ENCODE measurements at places on chromosomes 7 and 10. TPM values are rescaled to one million over a fixed set of nuclear protein-coding genes. Genes with fewer than 3 reads are reported as not detected.

Gene ARHGAP22
- 9.9 TPM for total RNA-seq

Gene ZP3
- total RNA-seq, result 23.4 TPM

Gene RTKN2
- total RNA-seq, result 7.9 TPM

Gene APBB1IP
- total RNA-seq, result 0.27 TPM

Gene SYCE1
- not detected for total RNA-seq

DNA sequence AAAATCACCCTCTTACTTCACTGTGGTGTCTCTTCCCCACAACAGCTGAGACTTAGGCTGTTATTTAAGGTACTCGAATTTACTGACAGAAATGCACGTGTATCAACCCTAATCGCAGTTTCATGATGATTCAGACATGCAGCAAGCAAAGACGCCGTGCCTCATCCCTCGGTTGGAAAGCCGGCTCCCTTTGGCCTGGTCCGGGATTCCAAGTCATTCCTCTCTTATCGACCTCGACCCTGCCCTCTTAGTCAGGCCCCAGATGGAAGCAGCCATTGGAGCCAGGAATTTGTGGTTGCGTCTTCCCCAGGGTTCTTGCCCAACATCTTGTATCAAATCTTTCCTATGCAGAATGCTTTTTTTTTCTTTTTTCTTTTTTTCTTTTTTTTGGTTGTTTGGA lies 229.5 kb downstream of the GATA3 start:
- DNase-seq, result no peak

DNA sequence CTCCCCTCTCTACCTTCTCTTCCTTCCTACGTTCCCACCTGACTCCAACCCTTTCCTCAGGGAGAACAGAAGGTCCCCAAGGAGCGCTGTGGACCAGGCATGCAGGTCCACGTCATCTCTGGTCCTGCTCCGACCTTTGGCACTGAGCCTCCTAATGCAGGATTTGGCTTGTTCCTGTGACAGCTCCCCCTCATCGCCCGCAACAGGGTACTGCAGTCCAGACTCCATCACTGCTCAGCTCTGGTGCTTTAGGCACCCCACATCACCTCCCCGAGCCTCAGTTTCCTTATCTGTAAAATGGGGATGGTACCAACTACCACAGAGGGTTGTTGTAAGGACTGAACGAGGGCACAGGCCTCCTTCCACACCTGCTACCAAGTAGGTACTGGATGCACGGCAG lies 54.6 kb downstream of the FHIP2A start:
- DNase-seq, result no peak

GRCh38 chr10:6347391-6347951 lies 144.7 kb downstream of the PFKFB3 start:
- no peak for DNase-seq

DNA sequence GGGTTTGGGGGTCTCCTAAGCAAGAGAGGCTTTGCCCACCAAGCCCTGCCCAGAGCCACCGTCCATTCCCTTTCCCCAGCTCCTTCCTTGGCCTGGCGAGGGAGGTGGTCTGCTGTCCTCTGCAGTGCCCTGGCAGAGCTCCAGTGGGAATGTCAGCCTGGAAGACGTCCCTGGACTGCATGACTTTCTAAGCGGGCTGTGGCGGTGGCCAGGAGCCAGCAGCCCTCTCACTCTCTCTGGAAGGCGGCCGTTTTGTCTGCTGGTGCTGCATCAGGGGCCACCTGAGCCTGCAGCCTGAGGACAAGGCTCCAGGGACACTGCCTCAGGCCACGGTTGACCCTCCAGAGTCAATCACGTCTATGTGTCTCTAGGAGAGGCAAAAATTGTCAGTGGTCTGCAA lies 271.0 kb downstream of the SKAP2 start:
- no peak for DNase-seq

DNA sequence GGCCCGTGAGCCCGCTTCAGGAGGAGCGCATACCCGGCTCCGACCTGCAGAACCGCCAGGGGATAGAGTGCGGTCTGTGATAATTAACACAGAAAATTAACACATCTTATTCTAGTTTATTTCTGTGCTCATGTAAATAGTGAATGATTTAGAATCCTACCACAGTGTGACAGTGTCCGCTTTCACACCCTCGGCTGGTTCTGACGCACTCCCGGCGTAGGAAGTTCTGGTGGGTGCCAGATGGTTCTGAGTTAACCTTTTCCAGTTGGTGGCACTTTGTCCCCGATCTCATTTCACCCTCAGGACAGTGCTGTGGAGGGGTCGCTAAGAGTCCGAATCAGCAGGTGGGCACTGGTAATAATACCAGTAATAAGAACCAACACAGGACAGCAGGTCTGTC lies 28.3 kb upstream of the FXYD4 start:
- no peak for DNase-seq

- DNase-seq, result no peak
Observed at GRCh38 chr7:45026013-45026412, 26.0 kb downstream of the CCM2 start.

- no peak for DNase-seq
Observed at GRCh38 chr7:124919841-124920240, 9.8 kb downstream of the POT1 start.

DNA sequence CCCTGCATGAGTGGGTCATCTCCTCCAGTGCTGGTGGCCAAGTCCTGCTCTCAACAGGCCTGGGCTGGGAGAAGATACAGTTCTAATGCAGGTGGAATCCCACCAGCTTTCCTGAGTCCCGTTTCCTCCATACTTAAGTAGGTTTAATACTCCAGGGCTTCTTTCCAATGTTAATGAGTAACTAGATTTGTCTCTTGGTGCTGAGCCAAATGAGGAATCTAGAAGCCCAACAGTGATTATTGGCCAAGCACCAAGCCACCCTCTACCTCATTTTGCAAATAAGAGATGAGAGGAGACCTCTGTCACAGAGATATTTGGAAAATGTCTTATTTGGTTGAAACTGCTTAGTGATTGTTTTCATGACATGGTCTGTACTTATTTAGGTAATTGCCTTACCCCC lies 37.1 kb downstream of the STARD3NL start:
- no peak for DNase-seq

DNA sequence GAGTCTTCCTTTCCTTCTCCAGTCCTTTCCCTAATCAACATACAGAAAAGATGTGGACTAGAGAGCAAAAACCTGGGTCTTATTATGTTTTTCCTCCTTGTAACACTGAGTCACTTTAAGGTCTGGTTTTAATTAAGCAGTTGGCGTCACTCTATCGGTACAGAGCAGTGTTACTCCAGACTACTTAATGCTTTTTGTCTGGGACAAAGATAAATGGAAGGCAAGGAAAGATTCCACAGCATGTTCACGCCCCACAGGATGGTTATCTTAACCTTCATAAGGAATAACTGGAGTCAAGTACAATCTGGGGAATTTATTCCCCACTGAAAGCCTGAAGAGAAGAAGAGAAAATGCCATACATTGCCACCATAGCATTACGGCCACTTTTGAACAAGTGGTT lies 145.7 kb downstream of the ELAPOR2 start:
- no peak for DNase-seq

DNA sequence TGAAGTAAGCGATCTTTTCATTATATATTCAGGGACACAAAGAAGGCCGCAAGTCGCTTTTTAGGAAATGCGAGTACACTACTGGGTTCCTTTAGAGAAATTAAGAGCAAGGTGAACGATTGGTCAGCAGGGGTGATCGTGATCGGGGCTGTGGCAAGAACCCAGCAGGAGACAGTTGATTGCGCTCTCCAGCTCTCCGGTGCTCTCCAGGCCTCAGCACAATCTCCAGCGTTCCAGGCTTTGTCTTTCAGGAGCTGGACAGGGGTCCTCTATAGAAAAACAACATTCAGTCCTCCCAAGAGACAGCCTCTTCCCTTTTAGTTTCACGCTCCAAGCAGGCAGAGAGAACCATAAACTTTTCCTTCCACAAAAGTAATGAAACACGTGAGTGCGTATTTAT lies 170.5 kb upstream of the KLF6 start:
- no peak for DNase-seq

DNA sequence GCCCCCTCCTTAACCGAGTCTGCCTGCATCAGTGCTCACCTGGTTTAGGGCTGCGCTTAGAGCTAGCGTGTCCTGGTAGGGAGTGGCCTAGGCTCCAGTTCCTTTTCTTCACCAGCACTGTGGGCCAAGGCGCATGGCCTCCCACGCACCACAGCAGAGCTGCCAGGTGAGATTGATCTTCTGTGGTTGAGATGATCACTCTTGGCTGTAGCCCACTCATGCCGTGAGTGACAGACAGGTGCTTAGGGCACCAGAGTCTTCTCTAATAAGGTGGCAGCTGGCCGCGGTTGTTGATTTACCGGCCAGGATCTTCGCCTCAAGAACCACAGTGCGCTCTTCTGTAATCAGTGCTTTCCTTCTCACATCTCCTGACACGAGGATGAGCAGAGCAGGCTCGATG lies 157.2 kb upstream of the INSYN2A start:
- no peak for DNase-seq

Measured in HCT116 (cell line).